ENCODE measurements at places on chromosomes 4 and X.

DNA sequence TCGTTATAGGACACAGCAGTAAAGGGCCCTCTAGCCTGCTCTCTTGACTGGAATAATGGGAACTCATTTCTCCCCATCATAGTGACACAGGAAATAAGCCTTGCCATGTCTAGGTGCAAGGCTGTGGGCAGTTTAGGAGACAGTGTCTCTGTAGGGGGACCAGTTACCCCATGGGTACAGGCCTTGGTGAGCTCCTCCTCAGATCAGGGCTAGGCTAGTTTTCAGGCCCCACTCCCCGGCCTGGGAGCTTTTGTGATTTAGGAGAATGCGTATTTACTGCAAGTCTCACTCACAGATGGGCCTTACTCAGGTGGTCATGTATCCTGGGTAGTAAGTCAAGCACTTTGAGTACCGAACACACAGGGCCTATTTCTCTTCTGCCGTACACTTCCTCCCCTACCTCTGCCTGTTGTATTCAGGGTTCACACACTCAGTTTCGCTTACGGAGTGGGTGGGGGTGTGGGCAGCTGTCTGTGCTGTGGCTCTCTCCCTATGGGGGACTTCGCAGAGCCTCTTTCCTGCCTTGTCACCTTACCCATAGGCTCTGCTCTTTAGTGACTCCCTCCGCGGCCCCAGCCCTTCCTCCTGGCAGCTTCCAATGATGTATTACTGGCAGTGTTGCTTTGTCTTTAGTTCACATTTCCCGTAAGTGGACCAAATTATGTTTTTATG lies 34.2 kb downstream of the FAM193A start:
- no peak for DNase-seq

- DNase-seq = no peak
Measured at GRCh38 chr4:140046016-140046415, 108.0 kb downstream of the MAML3 start.

DNA sequence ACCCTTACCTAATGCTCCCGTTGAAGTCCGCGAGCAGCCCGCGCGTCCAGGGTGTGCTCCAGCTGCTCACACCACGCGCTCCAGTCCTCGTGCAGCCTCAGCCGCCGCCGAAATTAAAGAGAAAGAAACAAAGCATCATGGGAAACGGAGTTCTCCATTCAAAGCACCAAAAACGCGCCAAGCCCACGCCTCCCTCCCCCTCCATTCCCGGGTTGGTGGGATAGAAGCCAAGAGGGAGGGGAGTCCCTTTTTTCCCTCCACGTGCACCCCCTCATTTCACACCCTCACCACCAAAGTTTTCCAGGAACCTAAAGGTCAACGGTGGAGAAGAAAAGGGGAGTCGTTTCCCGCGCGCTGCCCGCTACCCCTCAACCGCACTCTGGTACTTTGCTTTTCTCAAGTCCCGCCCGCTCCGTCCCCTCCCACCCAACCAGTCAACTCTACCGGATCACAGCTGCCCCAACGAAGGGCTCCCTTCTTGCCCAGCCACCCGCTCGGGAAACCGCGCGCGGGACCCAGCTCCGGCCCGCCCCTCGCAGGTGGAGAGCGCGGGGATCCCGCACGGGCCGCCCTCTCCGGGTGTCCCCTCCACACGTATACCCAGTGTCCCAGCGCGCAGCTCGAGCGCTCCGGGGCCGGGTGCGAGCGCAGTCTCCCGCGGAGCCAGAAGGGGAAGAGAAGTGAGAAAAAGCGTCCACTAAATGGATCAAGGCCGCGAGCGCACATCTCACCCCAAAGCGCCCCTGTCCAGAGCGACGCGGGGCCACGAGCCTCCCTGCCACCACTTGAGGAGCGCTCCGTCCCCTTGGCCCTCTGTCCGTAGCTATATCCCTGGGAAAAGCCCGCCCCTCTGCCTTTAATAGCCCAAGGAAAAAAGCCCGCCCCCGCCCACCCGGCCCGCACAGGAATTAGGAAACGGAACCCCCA lies 65.1 kb upstream of the CCDC160 start:
- peak; percentile 1 for DNase-seq

- no peak for DNase-seq
Measured at GRCh38 chrX:118437283-118437682, 58.3 kb upstream of the DOCK11 start.

- no peak for DNase-seq
Measured at GRCh38 chr4:173230062-173230461, 61.5 kb downstream of the GALNT7 start.
